Mesenteric fat pad (tissue), 1 donor: ENCODE measurements at places on chromosomes 2 and 18. TPM values are rescaled to one million over a fixed set of nuclear protein-coding genes. Genes with fewer than 3 reads are reported as not detected.

GRCh38 chr2:170189757-170190156 lies 11.8 kb downstream of the MYO3B start:
- DNase-seq = no peak

- no peak for DNase-seq
Measured at GRCh38 chr2:135870571-135870970, 5.7 kb downstream of the MCM6 start.

DNA sequence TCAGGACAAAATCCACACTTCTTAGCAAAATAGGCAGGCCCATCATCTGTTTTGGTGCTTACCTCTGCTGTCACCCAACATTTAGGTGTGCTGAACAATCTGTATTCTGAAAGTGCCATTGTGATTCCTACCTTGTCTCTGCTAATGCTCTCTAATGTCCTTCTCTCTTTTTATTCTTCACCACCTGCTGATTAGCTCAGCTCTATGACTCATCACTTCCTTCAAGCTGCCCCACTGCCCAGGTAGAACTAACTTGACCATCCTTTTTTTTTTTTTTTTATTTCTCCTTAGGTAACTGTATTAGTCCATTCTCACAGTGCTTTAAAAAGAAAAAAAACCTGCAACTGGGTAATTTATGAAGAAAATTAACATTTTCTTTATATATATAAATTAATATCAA lies 478.7 kb upstream of the POU3F3 start:
- no peak for DNase-seq

GRCh38 chr18:3440341-3440740 lies 9.6 kb upstream of the TGIF1 start:
- no peak for DNase-seq

DNA sequence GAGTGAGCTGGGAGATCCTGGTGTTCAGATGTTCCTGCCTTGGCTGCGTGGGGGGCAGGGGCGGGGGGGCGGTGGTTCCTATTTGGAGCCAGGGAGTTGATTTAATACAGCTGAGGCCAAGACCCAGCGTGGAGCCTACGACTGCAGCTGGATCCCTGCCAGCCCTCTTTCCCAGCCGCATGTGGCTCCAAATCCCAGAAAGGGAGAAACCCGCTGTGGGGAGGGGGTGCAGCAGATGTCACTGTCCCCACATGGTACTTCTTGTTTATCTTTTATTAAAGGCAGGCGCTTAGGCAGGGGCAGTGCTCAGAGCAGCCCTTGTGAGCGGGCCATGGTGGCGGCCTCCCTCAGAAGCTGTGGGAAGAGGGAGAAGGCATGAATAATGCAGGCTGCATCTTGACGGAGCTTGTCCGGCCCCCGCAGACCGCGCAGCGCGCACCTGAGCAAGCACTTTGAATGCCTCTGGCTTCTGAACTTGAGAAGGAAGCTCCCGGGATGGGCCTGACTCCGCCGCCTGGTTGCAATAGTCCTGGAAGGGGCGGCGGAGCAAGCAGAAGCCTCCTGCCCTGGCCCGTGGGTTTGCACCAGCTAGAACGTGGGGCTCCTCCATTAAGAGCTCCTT lies 112.1 kb downstream of the GLI2 start:
- DNase-seq = no peak

DNA sequence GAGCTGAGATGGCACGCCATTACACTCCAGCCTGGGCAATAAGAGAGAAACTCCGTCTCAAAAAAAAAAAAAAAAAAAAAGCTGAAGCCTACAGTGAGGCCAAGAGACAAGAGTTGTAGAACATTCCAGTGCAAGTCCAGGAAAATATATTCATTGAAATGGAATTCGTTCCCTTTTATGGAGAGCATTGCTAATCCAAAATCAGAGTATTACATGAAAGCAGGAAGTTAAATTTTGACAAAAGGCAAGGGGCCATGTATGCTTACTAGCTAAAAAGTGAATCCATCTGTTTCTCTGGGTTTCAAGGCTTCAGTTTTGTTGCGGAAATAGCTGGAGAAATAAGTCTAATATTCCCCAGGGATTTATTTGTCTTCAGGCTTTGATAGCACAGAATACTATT lies 471.7 kb downstream of the THSD7B start:
- no peak for DNase-seq

DNA sequence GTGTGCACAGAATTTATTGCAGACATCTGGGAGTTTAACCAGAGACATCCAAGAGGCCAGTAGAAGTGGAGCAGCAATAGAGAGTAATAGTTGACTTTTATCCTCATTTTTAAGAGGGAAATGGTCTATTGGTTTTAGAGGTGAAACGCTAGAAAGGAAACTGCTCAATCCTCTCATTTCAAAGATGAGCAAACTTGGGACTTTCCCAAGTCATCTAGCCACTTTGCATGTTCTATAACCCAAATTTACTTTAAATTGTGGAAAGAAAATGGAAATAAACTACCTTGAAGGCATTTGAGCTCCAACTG lies 601.7 kb downstream of the ARHGAP15 start:
- no peak for DNase-seq

ALLC gene
- not detected for total RNA-seq

POU3F3 gene
- not detected for total RNA-seq
